ENCODE measurements at places on chromosomes 12 and 14. TPM values are rescaled to one million over a fixed set of nuclear protein-coding genes. Genes with fewer than 3 reads are reported as not detected.

KRT83 gene
- not detected for total RNA-seq

JDP2 gene
- total RNA-seq, result 1.2 TPM

NTF3 gene
- not detected for total RNA-seq

OASL gene
- total RNA-seq, result 34.7 TPM

MGP gene
- 1.3 TPM for total RNA-seq

UNC119B gene
- total RNA-seq, result 10.7 TPM

CCDC177 gene
- total RNA-seq, result not detected

AMDHD1 gene
- 0.78 TPM for total RNA-seq

PZP gene
- total RNA-seq, result not detected

NUDT14 gene
- 9.0 TPM for total RNA-seq

SERPINA4 gene
- total RNA-seq, result not detected

DRAM1 gene
- 1.6 TPM for total RNA-seq

Measured in CD4-positive, alpha-beta T cell (primary cell).